ENCODE measurements at places on chromosomes 6 and 20.

DNA sequence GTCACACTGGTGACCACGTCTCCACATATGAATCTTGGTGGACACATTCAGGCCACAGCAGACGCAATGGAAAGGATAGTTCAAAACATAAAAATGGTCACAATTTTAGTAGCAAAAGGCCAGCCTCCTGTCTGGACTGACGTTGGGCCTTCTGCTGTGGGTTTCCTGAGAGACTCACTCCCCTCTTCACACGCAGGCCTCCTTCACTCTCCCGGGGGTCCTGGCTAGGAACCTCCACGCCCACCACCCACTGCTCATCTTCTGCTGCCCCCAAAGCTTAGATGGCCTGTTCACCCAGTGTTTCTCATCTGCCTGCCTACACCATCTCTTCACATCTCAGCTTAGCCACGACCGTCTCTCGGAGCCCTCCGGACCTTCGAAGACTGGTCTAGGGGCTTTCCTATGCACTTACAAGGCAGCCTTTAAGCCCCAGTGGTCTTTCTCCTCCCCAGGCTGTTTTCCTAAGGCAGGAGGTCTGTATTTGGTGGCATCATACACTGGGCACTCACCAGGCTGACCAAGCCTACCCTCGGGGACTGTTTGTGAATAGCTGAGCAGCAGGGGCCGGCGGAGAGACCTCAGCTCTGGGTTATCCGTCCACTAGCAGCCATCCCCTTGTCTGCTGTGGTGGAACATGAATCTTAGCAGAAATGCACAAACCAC, 46.6 kb upstream of the AFDN start:
- no peak for DNase-seq

DNA sequence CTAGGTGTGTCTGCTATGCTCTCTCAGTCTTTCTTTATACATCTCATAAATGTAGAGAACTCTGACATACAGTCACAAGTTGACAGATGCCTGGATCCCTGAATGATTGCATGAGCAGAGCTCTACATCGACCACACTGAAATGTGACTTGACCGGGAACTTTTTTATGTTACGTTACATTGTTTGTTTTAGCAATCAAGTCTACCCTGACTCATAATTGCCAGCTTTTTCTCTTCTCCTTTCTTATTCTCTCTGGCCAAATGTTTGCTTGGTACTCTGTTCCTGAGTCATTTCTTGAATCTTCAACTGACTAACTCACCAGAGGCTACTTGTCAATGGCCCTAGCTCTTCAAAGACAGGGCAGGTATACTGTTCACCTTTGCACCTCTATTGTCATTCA, 213.6 kb upstream of the DTNBP1 start:
- DNase-seq: peak; percentile 51

GRCh38 chr6:52283111-52283510, 1.4 kb downstream of the MCM3 start:
- no peak for DNase-seq

DNA sequence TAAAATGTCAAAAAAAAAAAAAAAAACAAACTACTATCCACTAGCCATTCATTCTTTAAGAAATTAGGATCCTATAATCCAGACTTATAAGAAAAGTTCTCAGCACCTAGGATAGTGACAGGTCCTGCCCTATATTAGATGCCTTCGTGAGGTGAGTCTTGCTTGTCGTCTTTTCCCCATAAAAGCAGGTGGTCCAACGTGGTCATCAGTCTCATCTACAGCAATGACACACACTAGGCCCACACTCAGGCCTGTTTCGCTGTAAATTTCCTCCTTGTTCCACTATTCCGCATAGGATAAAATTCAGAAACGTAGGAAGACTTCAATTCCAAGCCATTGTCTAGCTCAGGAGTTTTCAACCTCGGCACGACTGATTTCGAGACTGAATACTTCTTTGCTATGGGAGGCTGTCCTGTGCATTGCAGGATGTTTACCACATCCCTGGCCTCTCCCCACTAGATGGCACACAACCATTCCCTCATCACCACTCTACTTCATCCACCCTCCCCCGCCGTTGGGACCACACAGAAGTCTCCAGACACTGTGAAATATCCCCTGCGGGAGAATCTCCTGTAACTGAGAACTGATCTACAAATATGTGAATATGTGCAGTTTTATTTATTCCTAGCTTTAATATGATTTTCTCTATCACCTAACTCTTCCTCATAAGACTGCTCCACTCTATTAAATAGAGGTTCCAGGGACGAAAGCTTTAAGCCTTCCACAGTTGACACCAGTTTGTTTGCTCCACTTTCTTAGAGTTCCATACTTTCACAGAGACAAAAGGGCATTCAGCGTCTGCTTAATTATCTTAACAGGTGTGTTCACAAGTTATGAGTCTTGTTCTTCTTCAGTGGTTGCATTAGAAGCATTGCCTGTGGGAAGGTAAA, 346.3 kb downstream of the BMP2 start:
- no peak for DNase-seq

DNA sequence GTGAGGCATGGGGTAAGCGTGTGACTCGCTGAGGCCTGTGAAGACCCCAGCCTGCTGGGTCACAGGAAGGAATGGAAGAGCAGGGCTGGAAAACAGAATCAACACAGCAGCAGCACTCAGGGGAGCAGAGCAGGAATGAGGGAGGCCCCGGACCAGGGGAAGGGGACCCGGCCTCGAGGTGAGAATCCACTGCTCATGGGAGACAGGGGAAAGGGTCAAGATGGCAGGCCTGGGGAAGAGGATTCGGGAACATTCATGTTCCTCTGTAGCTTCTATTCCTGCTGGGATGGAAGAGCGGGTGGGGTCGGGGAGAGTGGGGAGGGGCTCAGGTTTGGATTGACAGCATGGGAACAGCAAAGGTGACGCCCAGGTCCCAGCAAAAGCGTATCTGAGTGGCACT, 59.4 kb downstream of the NPEPL1 start:
- no peak for DNase-seq

- no peak for DNase-seq
Observed at GRCh38 chr6:100446115-100447080, 18.3 kb downstream of the SIM1 start.

GRCh38 chr6:24357336-24358218, at the start of gene DCDC2:
DCDC2 (minus strand) TSS chr6:24358059; CDS start chr6:24357750, 309 bp downstream.
- DNase-seq: no peak
